ENCODE measurements at places on chromosomes 4 and X.

DNA sequence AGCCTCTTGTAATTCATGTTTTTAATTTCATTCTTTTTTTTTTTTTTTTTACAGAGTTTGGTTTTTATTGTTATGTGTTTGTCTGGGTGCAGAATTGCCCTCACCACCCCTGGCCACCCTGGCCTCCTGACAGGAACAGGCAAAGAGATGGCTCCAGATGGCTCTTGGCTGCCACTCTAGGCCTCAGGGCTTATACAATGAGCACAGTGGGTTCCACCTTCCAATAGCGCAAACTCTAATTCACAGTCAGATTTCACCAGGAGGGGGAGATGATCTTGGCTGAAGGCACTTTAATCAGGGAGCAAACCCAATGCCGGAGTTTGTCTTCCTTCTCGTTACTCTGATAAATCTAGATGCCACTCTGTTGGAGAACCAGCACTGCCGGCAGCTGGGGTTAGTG lies 24.8 kb downstream of the CPE start:
- no peak for DNase-seq

DNA sequence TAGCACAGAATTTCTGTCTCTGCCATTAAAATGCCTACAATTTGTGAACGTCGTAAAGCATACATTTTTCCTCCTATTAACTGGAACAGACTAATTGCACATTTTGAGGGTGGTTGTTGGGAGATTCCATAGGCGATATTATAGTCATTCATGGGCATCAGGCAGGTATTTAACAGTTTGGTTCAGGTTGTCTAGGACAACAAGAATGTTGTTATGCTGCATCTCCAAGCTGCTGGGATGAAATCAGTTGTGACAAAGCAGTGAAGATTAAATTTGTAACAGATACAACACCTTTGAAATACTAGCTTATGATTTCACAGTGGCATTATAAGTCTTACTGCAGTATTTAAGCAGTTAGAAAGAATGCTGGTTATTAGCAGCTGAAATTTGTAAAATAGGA lies 339.7 kb upstream of the PITX2 start:
- no peak for DNase-seq

- DNase-seq, result no peak
Measured at GRCh38 chrX:97322401-97322800, 438.7 kb downstream of the RPA4 start.

DNA sequence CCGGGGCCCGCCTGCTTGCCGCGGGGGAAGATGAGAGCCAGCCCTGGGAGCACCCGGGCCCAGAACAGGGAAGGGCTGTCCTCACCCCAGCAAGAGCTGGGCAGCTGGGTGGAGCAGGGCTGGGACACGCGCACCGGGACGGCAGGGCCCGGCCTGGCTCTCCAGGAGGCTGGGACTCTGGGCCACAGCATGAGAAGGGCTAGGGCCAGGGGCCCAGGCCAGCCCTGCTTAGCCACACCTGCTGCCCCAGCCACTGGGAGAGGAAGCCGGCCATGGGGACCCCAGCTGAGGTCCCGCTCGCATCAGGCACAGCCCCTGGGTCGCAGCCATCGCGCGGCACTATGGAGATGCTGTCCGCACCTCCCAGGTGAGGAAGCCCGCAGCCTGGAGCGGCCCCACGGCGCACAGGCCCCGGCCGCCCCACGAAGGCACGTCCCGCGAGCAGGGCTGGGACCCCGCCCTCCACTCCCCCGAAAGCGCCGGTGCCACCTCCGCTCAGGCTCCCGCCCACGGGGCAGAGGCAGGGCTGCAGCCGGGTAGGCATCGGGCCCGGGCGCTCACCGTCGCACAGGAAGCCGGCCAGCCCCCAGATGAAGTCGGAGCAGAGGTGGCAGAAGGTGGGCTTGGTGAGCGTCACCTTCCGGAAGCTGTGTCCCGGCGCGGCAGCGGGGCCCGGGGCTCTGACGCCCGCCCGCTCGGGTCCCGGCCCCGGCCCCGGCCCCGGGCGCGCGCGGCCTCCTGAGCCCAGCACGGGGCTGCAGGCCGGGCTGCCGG lies 531 bp downstream of the DGKQ start:
- no peak for DNase-seq

DNA sequence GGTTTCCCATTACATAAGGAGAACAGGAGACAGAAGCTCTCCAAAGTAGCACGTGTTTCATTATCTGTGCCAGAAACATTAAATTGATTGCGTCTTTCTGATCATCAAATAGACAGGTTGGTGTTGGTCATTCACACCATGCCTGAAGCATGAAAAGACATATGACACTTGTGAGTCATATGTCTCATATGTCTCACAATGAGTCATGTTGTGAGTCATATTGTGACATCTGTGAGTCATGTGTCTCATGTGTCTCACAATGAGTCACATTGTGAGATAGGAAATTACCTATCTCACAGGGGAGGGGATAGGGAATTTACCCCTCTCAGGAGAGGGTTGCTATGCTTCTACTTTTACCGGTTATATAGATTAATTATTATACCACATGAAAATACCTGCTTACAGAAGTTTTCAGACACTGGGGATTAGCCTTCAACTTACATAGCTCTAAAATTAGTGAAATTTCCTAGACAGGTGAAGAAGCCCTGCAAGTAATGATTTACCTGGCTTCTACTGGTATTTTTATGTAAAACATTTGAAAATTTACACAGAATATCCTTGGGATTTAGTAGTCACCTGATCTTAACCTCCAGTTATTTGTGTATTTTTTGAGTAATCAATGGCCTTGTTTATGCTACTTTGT lies 80.8 kb downstream of the NPFFR2 start:
- peak; percentile 66 for DNase-seq
